ENCODE measurements at places on chromosomes 16 and 17.

DNA sequence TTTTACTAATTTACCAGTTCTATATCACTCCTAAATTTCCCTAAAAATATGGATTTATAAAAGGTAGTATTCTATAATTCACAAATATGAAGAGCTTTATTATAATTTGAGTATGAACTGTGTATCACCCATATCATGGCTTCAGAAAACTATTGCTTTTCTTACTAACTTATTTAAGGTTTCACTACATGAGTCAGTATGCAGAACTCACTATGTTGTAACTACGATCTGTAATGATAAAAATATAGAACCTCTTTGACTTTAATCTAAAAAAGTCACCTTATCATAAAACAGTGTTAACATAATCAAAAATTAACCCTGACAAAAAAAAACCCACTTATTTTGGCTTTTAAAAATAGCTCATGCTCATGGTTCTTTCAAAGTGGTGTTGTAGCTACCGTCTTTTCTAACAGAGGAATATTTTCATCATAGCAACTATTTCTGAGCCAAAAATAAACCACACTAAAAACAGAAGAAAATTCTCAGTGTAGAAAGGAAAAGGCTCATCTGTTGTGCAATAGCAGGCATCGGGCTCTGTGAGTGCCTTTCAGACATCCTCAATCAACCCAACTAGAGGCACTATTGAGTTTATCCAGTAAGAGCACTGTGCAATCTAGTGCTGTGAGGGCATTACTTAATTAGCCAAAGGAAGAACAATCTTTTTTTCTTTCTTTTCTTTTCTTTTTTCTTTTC lies 42.1 kb downstream of the ITGAM start:
- no peak for DNase-seq

DNA sequence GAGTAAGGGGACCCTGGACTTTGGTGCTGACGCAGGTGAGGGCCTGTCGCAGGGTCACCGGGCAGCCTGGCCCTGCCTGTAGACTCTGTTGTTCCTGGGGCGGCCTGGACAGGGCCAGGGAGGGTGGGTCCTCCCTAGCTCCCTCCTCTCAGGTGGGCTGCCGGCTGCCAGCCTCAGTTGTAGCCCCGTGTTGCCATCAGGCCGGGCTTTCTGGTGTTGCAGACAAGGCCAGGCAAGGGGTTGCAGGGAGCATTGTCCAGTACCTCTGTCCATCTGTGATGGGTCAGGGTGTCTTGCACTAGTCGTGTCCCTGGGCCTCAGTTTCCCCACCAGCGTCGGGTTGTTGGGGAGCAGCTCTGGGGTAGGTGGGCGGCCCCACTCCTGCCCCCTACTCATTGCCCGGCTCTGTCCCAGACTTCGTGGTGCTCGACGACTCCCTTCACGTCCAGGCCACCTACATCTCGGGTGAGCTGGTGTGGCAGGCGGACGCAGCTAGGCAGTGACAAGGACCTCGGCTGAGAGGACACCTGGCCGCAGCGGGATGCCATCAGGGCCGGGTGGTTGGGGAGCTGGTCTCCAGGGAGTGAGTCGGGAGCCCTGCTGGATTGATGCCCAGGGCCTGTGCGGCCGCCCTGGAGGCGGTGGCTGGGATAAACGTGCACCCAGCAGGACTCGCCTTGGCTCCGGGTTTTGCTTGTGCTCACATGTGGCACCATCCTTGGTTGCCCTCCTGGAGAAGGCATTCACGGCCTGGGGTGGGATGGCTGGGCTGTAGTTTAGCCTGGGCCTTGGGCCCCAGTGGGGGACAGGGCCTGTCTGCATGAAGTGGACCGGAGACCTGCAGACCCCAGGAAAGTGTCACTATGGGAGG lies 1.9 kb downstream of the CEMP1 start:
- DNase-seq = no peak

GRCh38 chr16:84340325-84341040 lies 27.9 kb upstream of the ATP2C2 start:
- DNase-seq = no peak

DNA sequence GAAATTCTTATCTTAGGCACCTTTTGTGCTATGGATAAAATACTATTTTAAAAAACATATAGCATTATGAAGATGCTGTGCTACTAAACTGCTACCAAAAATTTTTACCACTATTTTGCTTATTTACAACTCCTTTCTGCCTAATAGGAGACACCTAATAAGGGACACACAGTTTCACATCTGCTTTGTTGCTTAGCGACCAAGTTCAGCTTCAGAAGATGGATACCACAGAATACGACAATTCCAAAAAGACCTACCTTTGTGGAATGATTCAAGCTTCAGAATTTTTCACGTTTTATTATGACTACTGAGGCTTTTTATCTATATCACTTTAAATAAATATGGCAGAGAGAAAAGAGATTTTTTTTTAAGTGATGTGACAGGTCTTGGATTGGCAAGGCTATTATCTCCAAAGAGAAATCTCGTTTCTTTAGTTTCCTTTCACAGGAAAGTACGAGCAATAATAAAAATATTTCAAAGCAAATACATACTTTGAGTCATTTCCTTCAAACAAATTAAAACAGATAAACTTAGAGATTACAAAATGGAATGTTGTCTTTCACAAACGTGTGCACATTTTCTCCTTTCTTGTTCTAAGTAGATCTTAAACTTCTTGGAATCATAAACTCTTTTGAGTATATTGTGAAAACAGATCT lies 35.4 kb downstream of the SPAG9 start:
- DNase-seq = no peak

DNA sequence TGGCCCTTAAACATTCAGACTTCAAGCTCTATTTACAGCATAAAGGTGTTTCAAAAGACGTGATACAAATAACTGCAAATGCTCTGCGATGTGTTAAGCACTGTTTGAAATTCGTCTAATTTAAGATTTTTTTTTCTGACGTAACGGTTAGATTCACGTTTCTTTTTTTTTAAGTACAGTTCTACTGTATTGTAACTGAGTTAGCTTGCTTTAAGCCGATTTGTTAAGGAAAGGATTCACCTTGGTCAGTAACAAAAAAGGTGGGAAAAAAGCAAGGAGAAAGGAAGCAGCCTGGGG lies 681 bp upstream of the MAPT start:
- DNase-seq = no peak

DNA sequence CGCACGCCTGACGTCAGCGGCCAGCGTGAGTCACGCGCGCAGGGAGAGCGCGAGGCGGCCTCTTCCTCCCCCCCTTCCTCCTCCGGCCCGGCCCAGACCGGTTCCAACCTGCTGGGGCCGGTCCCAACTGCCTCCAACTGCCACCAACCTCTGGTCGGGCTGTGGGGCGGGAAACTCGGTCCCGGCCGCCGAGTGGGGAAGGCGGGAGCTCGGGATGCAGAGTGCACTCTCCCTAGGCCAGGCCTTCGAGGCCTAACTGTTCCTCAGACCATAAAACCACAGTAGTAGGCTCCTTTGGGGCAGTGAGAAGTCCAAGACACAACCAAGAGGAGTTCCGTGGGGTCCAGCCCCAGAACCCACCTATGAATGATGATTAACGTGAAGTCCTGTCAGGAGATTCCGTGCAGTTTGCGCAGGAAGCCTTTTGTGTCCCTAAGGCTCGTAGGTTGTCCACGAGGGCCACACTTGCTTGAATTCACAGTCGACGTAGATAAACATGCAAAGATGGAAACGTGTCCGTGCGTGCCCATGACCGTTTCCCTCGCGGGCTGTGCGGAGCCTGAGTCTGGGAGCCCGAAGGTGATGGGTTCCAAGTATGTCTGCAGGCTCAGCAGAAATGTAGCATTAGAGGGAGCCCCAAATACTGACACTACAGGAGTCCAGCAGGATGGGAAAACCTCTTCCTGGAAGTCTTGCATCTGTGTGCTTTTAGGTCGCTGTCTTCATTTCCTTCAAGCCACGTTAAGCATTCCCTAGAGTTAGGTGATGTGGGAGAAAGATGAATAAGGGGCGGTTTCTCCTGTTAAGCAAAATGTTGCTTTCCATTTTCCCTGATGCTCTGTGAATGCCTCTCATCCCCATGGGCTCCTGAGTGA lies 647 bp downstream of the UNK start:
- peak; percentile 87 for DNase-seq

DNA sequence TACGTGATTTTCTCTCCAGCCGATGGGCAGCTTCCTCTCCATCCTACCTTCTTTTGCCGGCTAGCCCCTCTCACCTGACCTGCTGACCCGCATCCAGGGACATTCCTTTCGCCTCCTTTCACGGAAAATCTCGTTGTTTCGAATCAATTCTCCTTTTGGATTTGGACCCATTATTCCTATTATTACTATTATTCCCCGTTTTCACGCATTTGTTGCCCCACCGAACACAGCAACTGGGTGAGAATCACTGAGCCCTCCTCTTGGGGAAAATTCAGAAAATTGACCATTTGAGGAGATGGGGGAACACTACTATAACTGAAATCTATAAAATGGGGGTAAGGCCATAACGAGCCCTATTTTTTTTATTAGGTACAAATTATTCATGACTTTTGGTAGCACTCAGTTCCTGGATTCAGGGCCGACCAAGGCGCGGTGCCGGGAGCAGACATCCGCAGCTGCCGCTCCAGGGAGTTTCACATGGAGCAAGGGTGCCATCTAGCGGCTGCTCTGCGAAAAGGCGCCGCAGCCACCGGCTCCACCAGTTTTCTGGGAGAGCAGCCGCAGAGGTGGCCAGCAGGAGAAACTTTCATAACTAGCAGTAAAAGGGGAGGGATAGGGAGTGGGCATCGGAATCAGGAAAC lies 3.3 kb upstream of the HOXB8 start:
- no peak for DNase-seq

GRCh38 chr16:73068541-73069401 lies 20.8 kb upstream of the ZFHX3 start:
- DNase-seq = no peak

DNA sequence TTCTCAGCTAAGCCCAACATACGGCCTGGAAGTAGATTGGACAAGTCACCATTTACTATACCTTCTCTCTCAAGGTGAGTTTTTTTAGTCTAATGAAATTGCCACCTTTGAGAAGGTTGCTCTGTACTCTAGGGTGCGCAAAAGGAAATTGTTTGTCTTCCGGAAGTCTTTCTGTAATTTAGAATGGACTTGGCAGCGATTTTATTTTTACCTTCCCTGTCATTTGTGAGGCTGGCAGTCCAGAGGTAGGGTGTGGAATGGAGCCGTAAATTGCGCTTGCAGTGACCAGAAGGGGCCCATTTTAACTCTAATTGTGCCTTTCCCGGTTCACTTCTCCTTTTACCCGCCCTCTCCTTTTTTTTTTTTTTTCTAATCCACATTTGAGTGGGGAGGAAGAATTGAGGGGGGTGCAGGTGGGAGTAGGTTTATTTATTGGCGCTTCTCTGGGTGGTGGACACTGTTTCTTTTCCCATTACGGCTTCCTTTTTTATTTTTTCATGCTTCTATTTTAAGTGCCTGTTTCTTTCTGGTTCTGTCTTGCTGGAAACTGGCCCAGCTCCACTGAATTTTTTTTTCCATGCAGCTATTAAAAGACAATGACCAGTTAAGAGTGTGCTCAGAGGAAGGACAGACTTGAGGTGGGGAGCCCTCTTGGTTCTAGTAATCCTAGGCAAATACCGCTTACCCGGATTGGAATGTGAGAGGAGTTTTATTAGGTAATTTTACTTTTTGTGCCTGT lies 89.7 kb upstream of the CLEC18A start:
- DNase-seq = no peak

GRCh38 chr17:78977997-78978973 lies 1.4 kb downstream of the LGALS3BP start:
- DNase-seq = no peak

- no peak for DNase-seq
Observed at GRCh38 chr16:30923554-30924075, at the start of gene FBXL19. Gene FBXL19, plus strand, starts transcription at chr16:30923572. Its CDS starts 2,183 bp downstream, at chr16:30925755.

DNA sequence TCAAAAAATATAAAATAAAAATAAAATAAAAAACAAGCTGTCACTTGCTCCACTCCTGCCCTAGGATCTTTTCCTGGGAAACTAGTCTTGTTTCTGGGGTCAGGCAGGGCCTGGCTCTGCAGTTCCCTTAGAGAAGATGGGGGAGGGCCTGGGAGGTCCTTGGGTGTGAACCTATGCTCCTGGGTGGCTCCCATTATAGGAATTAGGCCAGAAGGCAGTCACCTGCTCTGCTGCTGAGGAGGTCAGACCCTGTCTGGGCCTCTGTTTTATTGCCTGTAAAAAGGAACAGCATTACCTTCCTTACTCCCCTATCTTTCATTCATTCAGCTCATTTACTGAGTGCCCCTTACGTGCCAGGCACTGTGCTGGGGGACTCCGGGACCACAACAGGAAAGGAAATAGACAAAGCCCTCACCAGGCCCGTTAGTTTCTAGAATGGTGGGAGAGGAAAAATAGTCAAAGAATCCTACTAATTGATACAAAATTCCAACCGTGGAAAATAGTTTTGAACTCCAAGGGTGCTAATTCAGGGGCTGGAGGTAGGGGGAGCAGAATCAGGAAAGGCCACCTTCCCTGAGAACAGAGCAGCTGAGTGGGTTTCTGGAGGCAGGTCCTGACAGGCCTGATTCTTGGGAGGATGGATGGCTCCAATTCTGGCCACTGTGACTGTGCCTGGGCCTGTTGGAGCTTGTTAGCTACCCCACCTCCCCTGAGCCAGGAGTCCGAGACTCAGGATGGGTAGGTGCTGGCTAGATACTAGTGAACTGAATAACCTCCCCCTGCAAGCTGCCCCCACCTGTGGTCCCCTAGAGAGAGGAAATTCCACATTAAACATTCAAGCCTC lies 1.3 kb upstream of the SLC46A1 start:
- DNase-seq = no peak

GRCh38 chr16:80006241-80007215 lies 406.0 kb upstream of the MAF start:
- no peak for DNase-seq

DNA sequence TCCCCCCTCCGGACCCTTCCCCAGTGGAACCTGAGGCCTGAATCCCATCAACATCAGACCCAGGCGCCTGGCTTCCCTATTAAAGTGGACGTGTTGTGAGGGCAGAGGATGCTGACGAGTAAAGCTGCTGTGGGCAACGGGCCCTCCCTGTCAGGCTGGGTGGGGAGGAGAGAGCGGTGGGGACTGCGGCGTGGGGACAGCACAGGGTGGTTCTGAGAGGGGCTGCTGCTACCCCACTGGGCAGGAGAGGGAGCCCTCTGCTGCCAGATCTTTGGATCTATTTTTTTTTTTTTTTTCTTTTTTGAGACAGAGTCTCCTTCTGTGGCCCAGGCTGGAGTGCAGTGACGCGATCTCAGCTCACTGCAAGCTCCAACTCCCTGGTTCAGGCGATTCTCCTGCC lies 5.9 kb downstream of the CA5A start:
- DNase-seq = no peak

DNA sequence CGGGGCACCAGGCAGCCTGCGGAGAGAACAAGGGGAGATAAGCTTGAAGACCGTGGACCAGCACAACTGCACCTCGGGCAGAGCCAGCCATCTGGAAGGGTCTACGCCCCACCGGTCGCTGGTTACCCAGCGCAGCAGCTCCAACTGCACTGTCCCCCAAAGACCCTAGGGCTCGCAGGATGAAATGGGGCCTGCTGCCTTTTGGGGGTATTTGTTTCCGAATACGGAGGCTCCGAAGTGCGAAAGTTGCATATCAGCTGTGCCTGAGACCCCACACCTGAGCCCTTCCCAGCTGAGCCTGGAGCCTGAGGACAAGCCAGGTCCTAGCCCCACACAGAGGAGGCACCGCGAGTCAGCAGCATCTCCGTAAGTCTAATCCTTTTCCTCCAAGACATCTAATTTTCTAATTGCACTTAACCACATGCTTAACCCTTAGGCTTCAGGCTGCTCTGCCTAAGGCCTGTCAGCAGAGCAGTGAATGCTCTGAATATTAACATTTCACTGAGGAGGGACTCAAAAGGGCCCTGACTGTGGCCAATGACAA lies 4.0 kb downstream of the KIFC3 start:
- DNase-seq = no peak

Data from NCI-H1048 (cell line).